ENCODE measurements at places on chromosomes 13 and 19.

GRCh38 chr13:75769141-75769905 lies 133.2 kb downstream of the LMO7 start:
- DNase-seq = no peak

DNA sequence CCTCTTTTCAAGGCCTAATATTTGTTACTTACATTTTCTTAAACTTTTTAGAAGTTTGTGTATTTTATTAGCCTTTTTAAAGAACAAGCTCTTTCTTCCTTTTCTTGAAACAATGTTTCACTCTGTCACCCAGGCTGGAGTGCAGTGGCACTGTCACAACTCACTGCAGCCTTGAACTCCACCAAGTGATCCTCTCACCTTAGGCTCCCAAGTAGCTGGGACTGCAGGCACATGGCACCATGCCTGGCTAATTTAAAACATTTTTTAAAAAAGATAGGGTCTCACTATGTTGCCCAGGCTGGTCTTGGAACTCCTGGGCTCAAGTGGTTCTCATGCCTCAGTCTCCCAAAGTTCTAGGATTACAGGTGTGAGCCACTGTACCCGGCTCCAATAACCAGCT lies 192.2 kb upstream of the SPRY2 start:
- DNase-seq = no peak

GRCh38 chr13:102968572-102969228 lies 97.5 kb downstream of the SLC10A2 start:
- no peak for DNase-seq

DNA sequence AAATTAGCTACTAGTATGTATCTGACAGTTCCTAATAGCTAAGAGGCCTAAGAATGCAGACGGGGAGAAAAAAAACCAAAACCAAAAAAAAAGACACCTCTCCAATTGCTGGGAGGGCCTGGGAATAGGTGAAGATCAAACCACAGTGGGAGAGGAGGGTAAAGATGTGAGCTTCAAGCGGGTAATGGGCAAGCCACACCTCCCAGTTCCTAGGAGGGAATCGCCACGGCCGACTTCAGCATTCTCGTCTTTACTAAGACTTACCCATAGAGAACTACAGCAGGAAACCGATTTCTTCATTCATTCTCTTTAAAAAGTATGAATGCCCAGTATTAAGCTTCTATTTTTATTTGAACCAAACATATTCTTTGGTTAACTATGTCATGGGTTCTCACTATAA lies 5.6 kb upstream of the EEF1AKMT1 start:
- DNase-seq = no peak

DNA sequence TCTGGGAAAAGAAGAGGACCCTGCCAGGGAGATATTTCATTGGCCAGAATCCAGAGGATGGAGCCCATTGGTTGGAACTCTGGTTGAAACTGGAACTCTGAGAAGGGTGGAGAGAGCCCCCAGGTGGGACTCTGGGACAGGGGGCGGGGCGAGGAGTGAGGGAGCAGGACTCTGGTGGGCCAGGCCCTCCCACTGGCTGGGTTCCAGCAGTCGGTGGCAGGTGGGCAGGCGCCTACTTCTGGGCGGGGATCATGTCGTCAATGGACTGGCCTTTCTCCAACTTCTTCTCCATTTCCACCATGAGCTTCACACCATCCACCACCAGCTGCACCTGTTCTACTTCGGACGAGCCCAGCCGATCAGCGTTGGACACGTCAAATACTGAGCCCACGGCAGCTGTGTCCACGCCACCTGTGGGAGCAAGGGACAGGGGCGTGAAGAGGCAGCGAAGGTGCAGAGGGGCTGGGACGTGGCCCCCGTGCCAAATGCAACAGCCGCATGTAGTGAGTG lies 16.1 kb downstream of the CKM start:
- DNase-seq = no peak

- no peak for DNase-seq
Observed at GRCh38 chr13:35228536-35228935, 248.0 kb downstream of the MAB21L1 start.

DNA sequence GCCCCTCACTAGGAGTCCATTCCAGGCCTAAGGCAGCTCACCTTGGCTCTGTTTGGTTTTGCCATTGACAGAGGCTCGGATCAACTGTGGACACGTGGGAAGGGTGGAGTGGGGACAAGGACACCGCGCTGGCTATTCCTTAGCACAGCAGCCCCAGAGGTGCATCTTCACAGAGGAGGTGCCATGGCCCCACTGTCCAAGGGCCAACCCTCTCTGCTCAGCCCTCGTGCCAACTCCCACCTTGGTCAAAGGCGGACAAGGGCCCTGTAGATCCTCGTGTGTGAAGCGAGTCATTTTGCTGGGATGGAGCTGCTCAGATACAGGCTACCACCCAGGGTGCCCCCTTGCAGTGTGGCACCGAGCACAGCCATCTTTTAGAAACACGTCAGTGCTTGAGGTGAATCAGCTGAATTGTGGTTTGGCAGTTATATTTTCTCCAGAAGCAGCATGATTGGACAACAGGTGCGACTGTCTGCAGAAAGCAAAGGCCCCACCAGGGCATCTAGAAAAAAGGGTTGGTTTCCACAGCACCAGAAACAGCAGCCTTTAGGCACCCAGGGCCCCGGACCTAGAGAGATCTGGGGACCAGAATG lies 192.1 kb upstream of the GPR12 start:
- no peak for DNase-seq

- DNase-seq = no peak
Observed at GRCh38 chr13:31835932-31836331, 96.6 kb downstream of the RXFP2 start.

DNA sequence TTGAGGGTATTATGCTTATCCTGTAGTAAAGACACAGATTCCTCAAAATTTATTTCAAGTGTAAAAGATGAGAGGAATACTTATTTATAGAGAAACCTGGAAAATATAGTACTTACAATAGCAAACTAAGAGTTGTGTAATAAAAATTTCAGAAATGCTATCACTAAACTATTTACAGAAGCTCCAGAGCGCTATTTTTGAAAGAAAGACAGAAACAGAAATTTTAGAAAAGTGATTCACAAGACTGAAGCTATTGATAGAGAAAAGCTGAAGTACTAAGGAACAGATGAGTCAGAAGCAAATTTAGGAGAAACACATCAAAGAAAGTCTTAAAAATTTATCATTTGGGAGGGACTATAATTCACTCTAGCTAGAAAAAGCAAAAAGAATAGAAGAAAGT lies 1174.2 kb downstream of the DIAPH3 start:
- DNase-seq = no peak

GRCh38 chr13:73035660-73036059 lies 23.1 kb upstream of the KLF5 start:
- no peak for DNase-seq

DNA sequence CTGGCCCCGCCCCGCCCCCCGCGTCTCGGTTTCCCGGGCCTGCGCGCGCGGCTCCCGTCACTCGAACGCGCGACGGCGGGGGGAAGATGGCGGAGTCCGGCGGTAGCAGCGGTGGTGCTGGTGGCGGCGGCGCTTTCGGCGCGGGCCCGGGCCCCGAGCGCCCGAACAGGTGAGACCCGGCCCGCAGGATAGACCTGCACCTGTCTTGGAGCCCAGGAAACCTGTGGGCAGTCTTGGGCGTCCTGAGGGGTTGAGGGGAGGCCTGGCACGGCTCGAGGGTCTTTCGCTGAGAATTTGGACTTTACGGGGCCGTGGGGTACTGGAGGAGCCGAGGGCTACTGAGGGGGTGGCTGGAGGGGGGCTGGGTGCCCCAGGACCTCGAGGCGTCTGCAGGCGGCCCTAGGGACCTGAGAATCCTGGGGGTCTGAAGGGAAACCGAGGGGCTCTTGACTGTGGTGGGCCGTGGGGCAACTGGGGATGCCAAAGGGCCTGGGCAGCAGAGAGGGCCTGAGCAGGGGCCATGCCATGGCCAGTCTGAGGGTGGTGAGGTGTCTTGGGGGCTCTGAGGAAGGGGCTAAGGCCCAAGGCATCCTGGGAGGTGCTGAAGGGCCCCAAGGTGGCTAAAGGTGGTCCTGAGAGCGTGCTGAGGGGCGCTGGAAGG lies at the start of gene KLHL26:
TSS of gene KLHL26 (plus strand) at position 60 of the 661 bp plus-strand sequence. CDS start at position 87, 27 bp downstream.
- no peak for DNase-seq

GRCh38 chr19:23160766-23161165 lies 43.9 kb downstream of the ZNF730 start:
- no peak for DNase-seq

DNA sequence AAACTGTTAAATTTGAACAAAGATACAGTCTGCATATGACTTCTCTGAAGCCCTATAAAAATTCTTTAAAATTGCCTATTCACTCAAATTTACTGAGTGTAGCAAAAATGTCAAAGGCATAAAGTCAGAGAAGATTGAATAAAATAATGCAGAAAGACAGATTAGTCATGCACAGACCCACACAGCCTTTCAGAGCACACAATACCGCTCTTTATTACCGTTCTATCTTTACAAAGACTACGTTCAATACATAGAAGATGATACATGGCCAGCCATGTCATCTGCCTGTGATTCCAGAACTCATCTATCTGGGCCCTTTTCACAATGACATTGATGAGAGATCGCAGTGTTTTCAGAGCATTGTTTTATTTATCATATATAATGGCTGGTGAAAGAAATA lies 107.2 kb downstream of the URI1 start:
- no peak for DNase-seq

- no peak for DNase-seq
Observed at GRCh38 chr19:58356766-58357480, 3.6 kb upstream of the A1BG start.

- DNase-seq = no peak
Observed at GRCh38 chr13:100014621-100015020, 33.0 kb downstream of the ZIC2 start.

- DNase-seq = no peak
Observed at GRCh38 chr13:27415116-27415515, 9.3 kb upstream of the GTF3A start.

- no peak for DNase-seq
Observed at GRCh38 chr19:47523473-47523872, 8.6 kb upstream of the NAPA start.

DNA sequence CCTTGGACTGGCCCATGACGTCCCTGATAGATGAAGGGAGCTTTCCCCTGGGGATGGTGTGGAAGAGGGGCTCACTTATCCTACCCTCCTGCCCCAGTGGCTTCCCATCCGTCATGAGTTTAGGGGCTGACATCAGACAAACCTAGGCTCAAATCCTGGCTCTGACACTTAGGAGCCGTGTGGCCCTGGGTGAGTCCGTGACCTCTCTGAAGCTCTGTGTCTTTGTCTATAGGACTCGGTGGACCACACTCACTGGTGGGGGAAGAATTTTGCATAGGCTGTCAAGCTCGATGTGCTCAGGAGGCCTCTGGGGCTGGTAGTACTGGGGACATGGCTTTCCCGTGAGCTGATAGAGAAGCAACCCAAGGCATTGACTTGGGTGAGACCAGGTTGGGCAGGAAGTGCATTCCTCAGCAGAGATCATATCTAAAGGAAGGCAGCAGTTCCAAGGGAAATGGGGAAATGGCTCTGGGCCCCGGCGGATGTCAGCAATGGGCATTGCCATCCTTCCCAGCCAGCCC lies 17.4 kb upstream of the AP1M2 start:
- DNase-seq = no peak

GRCh38 chr19:48645620-48646000 lies 377 bp downstream of the CA11 start:
- DNase-seq = no peak

GRCh38 chr19:42092350-42092749 lies 16.4 kb downstream of the ZNF574 start:
- peak; percentile 26 for DNase-seq

GRCh38 chr13:87259479-87260083 lies 411.6 kb upstream of the SLITRK5 start:
- DNase-seq = no peak

GRCh38 chr13:67292886-67293285 lies 62.8 kb upstream of the PCDH9 start:
- no peak for DNase-seq

DNA sequence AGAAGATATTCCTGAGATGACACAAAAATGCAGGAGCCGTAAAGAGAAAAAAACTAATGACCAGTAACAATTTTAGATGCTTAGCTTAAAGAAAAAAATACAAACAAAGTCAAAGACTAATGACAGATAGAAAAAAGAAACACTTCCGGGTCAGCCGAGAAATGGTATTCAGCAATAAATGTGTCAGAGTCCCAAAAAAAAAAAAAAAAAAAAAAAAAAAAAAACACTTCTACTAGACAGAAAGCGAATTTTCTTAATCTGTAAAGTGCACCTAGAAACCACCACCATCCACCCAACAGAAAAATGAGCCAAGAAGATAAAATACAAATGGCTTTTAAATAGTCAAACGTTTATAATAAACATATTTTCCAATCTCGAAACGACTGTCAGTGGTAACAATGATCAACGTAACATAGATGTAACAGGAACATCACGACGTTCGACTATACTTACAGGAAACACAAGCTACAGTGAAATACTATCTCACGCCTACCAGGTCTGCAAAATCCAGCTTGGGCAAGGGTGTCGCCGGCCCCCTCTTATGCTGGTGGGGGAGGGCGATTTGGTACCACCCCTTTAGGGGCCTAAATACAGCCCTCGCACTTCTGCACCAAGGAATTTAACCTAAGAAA lies 10.6 kb downstream of the ABHD17A start:
- DNase-seq = no peak

DNA sequence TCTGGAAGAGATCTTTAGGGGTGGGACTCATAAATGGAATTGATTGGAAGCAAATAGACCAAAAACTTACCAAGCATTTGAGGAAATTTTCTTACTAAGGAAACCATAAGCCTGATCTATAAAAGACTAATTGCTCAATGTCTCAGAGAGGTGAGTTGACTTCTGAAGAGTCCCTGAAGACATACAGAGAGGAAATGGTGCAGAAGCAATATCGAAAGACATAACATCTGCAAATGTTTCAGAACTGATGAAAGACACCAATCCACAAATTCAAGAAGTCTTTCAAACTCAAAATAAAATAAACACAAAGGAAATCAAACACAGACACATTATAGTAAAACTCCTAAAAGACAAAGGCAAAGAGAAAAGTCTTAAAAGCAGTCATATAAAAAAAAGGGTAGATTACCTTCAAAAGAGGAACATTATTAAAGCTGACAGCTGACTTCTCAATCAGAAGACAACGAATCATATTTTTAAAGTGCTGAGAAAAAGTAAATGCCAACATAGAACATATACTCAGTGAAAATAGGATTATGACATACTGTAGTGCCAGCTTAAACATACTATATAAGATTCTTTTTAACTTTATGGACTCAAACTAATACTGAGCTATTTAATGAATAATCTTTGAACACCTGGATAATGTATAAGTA lies 45.4 kb upstream of the CALM3 start:
- no peak for DNase-seq

GRCh38 chr19:31671411-31672035 lies 322.3 kb upstream of the TSHZ3 start:
- DNase-seq = no peak

GRCh38 chr13:106917024-106917571 lies 349.2 kb upstream of the ARGLU1 start:
- no peak for DNase-seq

- DNase-seq = no peak
Observed at GRCh38 chr19:54418030-54418929, 3.0 kb downstream of the TTYH1 start.

GRCh38 chr19:38039966-38040365 lies 133.0 kb downstream of the SIPA1L3 start:
- DNase-seq = no peak

All from stimulated activated CD8-positive, alpha-beta memory T cell treated with anti-CD3 and anti-CD28 coated beads, Interleukin-2, amount 100 ng/mL, for 48 hours (primary cell).